ENCODE measurements at places on chromosomes 1 and 21.

DNA sequence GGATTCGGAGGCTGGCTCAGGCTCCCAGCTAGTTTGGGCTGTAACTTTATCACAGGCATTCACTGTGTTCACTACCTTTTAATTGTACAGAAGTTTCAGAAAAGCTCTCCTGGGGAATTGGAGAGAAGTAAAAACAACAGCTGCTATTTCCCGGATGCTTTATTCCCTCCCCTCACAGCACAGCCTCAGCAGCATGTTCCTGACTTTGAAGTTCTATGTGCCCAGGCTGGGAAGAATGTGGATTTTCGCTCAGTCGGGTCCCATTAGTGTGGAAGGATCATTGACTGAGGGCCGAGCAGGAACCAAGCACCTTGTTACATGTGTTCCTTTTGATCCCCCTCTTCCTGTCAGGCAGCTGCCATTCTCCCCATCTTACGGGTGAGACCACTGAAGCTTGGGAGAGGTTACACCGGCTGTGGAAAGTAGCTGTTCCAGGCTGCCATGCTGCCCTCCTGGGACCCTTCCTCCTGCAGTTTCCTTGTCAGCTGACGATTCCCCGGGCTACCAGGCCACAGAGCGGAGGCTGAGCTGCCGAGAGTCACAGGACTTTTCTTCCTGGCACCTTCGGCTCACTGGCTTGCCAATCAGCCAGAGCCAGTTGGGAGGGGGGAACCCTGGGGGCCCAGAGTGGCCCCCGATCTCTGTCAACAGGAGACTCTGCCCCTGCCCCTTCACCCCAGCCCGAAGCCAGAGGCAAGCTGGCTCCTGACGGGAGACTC is 223.1 kb upstream of the TMEM51 start:
- no peak overlapping the region for H3K27ac ChIP-seq
- peaks cover 17% of the 10 kb centered on the region for H3K27me3 ChIP-seq
- DNase-seq = no peak

- peaks cover 6% of the 10 kb centered on the region for H3K4me1 ChIP-seq
- DNase-seq = no peak
- H3K27me3 ChIP-seq = no peaks in the 10 kb centered on the region
- H3K4me3 ChIP-seq = no peak overlapping the region
Observed at GRCh38 chr21:36183144-36183795, 26.6 kb downstream of the DOP1B start.

DNA sequence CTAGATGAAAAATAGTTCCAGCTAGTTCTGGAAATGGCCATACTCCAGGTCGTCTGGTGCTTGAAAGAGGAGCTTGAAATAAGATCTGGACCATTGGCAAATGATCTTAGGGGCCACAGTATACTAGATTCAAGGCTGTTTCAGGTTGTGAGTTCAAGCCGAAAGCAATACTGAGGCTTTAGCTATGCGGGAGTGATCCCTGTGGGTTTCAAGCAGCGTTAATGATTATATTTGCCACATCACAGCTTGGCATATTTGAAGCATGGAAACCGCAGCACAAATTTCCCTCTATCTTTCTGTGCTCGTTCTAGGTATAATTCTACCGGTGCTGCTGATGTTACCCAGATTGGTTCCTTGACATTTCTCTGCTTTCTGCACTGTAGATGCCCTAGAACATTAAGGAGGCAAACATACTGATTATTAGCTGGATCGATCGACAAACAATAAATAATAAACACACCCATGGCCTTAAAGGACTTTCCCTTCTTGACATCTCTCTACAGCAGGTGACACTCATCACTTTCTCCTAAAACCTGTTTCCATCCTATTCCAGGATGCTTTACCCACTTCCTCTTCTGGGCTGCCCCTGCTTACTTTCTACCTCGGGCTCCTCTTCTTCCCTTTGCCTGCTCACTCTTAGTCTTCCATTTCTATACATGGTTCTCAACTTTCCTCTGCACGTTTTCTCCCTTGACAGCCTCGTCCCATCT is 40.6 kb upstream of the LYST start:
- H3K36me3 ChIP-seq = no peaks in the 10 kb centered on the region
- H3K4me3 ChIP-seq = no peak overlapping the region

DNA sequence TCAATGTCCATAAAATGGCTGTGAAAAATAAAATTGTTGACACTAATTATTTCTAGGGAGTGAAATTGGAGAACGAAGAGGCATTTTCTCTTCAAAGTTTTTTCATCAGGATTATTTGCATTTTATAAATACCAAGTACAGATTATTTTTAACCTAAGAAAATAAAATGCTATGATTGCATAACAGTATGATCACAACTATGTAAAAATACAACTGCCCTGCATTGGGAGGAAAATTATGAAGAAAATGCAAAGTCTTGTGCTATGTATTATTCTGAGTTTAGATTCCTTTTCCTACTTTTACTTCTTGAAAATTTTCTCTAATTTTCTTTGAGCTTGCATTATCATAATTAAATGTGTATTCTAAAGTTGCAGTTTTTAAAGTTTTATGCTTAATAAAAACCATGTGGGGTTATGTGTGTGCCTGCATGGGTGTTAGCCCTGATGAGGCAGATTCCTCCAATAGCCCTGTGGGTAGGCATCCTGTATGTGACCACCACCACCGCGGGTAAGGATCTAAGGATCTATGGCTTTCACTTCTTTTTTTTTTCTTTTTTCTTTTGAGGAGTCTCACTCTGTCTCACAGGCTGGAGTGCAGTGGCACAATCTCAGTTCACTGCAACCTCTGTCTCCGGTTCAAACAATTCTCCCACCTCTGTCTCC is 24.7 kb downstream of the STX6 start:
- no peaks in the 10 kb centered on the region for H3K27me3 ChIP-seq
- H3K4me1 ChIP-seq = no peaks in the 10 kb centered on the region
- no peak for DNase-seq
- no peak overlapping the region for H3K4me3 ChIP-seq

DNA sequence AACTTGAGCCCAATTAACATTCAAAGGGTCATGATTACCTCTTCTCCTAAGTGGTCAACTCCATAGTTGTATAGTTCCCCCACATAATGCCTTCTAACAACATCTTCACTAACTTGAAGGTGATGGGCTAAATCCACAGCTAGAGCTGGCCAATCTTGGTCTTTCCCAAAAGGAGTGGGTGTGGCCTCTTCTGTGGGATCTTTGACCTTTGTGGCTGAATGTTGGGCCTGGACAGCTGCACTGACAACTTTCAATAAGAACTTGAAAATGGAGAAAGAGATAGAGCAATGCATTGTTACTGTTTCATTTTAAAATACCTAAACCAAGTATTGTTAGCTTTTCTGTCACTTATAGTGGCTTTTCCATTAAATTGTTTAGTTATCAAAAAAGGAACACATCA is 59.2 kb downstream of the IARS2 start:
- no peak overlapping the region for H3K4me3 ChIP-seq
- no peak for DNase-seq
- H3K36me3 ChIP-seq = peaks cover 69% of the 10 kb centered on the region
- no peaks in the 10 kb centered on the region for H3K4me1 ChIP-seq
- H3K27ac ChIP-seq = no peak overlapping the region

DNA sequence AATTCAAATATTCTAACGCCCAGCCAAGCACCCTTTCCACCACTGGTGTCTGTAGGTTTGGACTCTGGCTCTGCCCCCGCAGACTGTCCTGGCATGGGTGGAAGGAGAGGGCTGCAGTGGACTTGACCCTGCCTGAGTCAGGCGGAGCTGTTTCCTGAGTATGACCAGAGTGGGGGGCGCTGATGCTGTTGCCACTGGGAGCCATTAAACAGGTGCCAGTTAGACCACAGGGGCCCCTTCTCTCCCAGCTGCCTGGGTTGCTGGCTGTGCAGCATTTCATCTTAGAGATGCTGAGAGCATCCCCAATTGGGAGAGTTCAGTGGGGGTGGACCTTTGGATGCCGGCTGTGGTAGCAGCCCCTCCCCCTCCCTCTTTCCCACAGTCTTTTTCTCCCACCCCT is 539.5 kb downstream of the MATN1 start:
- H3K4me1 ChIP-seq = no peaks in the 10 kb centered on the region
- H3K27ac ChIP-seq = no peak overlapping the region
- H3K27me3 ChIP-seq = no peaks in the 10 kb centered on the region
- no peak for DNase-seq

DNA sequence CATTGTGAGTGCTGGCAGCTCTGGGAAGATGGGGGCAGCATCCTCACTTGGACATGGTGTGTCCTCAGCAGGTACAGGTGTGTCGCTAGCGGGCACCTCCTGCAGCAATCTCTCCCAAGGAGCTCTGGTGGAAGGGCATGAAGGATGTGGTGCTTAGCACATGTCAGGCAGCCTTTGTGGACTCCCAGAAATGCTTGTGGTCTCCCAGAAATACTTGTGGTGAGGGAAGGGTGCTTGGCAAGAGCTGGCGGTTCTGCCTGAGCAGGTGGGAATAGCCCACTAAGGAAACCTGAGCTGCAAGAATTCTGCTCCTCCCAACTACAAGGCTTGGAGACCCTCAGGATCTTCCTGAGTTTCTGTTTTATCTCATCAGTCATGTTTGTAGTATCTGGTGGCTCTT is 371.6 kb downstream of the PRDM2 start:
- no peaks in the 10 kb centered on the region for H3K27me3 ChIP-seq
- DNase-seq = no peak
- H3K27ac ChIP-seq = no peak overlapping the region
- H3K4me3 ChIP-seq = no peak overlapping the region
- no peaks in the 10 kb centered on the region for H3K36me3 ChIP-seq

- H3K36me3 ChIP-seq = no peaks in the 10 kb centered on the region
- H3K27ac ChIP-seq = no peak overlapping the region
- no peaks in the 10 kb centered on the region for H3K27me3 ChIP-seq
Observed at GRCh38 chr1:50700214-50700613, 259.9 kb downstream of the FAF1 start.

- no peak for DNase-seq
- no peaks in the 10 kb centered on the region for H3K27me3 ChIP-seq
- no peaks in the 10 kb centered on the region for H3K4me1 ChIP-seq
- no peak overlapping the region for H3K27ac ChIP-seq
- no peaks in the 10 kb centered on the region for H3K36me3 ChIP-seq
- no peak overlapping the region for H3K4me3 ChIP-seq
Observed at GRCh38 chr1:232440325-232441035, 189.5 kb downstream of the SIPA1L2 start.

DNA sequence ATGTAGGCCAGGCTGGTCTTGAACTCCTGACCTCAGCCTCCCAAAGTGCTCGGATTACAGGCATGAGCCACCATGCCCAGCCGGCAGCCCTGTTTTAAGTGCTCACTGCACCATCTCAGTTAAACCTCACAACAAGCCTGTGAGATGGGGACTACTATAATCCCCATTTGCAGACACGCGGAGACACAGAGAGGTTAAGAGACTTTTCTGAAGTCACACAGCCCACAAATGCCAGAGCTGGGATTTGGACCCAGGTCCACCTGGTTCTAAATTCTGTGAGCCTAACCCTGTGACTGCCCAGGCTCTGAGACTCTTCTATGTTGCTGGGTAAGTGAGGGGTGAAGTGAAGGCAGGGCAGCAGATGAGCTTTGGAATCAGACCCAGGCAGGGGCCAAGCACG is 6.4 kb downstream of the PADI1 start:
- no peaks in the 10 kb centered on the region for H3K36me3 ChIP-seq
- no peaks in the 10 kb centered on the region for H3K27me3 ChIP-seq
- no peak overlapping the region for H3K4me3 ChIP-seq
- no peak for DNase-seq
- H3K4me1 ChIP-seq = peaks cover 41% of the 10 kb centered on the region
- H3K27ac ChIP-seq = no peak overlapping the region

DNA sequence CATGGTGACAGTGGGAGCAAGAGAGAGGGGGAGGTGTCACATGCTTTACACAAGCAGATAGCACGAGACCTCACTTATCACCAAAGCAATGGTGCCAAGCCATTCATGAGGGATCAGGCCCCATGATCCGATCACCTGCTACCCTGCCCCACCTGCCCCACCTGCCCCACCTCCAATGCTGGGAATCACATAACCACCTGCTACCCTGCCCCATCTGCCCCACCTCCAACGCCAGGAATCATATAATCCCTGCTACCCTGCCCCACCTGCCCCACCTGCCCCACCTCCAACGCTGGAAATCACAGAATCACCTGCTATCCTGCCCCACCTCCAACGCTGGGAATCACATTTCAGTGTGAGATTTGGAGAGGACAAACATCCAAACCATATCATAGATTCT is 10.6 kb upstream of the AIRE start:
- no peak overlapping the region for H3K4me3 ChIP-seq
- no peaks in the 10 kb centered on the region for H3K4me1 ChIP-seq
- no peaks in the 10 kb centered on the region for H3K27me3 ChIP-seq
- DNase-seq = no peak
- H3K27ac ChIP-seq = no peak overlapping the region

GRCh38 chr1:93180723-93181613 is at the start of gene CCDC18:
Gene CCDC18 (plus strand): TSS chr1:93180724. CDS start chr1:93183362, 2,638 bp downstream.
- H3K27ac ChIP-seq = peak within 1 kb of the TSS; percentile 98
- H3K4me3 ChIP-seq = peak within 1 kb of the TSS; percentile 98
- peaks cover 20% of the 10 kb centered on the region for H3K4me1 ChIP-seq
- H3K36me3 ChIP-seq = peaks cover 2% of the 10 kb centered on the region
- peak; percentile 93 for DNase-seq

GRCh38 chr21:14054682-14055081 is 156.1 kb downstream of the LIPI start:
- no peaks in the 10 kb centered on the region for H3K36me3 ChIP-seq
- DNase-seq = no peak
- no peak overlapping the region for H3K27ac ChIP-seq
- no peak overlapping the region for H3K4me3 ChIP-seq
- H3K27me3 ChIP-seq = no peaks in the 10 kb centered on the region

DNA sequence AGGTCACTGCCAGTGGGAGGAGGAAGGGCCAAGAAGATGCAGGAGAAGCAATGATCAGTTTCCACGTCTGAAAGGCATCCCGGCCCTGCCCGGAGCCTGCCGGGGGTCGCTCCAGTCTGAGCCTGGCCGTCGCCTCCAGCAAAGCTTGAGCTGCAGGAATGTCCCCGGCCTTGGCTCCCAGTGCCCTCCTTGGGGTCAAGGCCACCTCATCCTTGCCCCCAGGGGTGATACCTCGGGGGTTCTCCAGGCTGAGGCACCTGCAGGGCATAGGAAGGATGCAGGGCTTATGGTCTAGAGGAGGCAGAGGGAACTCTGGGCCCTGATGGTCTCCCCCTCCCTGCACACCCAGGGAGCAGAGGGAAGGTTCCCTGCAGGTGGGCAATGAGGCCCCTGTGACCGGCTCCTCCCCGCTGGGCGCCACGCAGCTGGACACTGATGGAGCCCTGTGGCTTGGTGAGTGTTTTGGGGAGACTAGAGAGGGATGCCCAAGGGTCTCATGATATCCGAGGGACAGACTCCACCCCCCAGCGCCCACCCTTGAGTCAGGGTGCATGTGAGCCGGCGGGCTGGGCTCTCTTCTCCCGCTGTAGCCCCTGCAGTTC is 19.9 kb downstream of the RNF223 start:
- no peak overlapping the region for H3K27ac ChIP-seq
- peaks cover 6% of the 10 kb centered on the region for H3K4me1 ChIP-seq
- DNase-seq = no peak
- peaks cover 22% of the 10 kb centered on the region for H3K27me3 ChIP-seq
- no peaks in the 10 kb centered on the region for H3K36me3 ChIP-seq
- H3K4me3 ChIP-seq = no peak overlapping the region

Data from common myeloid progenitor, CD34-positive (primary cell).